Kidney tubule cell (primary cell): ENCODE measurements at places on chromosomes 6 and 20.

DNA sequence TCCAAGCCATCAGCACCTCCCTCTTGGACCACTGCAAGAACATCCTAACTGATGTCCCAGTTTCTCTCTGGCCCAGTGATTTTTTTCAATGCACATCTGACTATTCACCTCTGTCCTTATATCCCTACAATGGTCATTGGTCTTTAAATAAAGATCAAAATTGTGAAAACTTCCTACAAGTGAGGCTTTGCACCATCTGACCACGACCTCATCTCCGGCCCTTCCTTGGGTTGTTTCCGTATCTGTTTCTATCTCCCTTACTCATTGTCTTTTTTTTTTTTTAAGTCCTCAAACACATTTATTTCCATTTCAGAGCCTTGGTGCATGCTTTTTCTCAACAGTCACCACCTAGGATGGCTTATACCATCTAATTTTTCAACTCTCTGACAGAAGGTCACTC, 88.1 kb downstream of the IPCEF1 start:
- DNase-seq: no peak

GRCh38 chr6:10613077-10613476, 81.3 kb downstream of the C6orf52 start:
- no peak for DNase-seq

GRCh38 chr6:170454512-170455285, 98.4 kb downstream of the PSMB1 start:
- DNase-seq: no peak

GRCh38 chr6:115667478-115668026, 393.1 kb downstream of the FRK start:
- no peak for DNase-seq

GRCh38 chr6:35230950-35231349, 17.2 kb downstream of the SCUBE3 start:
- DNase-seq: no peak

GRCh38 chr6:37663019-37663810, 34.5 kb downstream of the MDGA1 start:
- peak; percentile 61 for DNase-seq

DNA sequence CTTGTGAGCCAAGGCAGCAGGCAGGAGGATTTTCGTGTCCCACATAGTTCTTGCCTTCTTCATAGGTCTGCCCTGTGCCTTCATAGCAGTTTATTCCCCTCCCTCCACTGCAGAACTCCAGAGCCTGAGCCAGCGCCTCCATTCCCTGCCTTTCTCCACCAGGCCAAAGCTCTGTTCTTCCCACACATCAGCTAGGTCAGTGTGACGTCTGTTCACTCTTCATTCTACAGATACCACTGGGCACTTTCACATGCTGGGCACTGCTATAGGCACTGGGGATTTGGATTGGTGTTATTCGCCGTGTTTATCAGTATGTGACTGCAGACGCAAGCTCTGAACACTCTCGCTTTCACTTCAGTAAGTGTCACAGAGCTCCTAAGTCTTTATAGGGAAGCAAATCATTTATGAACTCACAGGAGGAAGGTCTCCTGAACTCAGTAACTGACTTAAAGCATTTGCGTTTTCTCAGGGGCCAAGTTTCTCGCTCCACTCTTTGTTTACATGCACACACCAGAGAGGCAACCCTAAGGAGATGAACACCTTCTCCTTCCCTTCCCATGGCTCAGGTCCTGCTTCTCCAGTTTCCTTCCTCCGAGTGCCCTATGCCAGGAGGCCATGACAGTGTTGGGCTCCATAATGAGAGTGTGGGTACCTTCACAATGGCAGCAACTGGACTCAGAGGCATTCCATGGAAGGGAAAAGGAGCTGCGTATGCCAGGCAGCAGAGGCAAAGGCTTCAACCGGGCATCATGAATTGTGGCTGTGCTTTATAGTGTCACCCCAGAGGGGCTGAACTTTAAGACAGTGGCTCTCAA, 6.3 kb upstream of the APMAP start:
- DNase-seq: no peak

- no peak for DNase-seq
These were observed 70.6 kb downstream of the OLIG3 start for GRCh38 chr6:137423451-137424168.

DNA sequence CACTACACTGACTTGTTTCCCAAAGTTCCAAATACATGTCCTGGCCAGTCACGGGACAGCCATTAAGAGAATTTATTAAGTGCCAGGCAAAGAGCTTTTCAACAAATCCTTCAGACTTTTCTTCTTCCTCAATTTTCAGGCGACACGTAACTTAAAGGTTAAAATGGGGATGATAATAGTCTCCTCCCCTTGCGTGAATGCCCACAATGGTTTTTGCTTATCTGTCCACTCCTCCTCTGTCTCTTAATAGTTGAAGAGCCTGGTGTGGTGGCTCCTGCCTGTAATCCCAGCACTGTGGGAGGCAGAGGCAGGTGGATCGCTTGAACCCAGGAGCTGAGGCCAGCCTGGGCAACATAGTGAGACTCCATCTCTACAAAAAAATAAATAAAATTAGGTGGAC, 11.4 kb upstream of the PARD6B start:
- no peak for DNase-seq

DNA sequence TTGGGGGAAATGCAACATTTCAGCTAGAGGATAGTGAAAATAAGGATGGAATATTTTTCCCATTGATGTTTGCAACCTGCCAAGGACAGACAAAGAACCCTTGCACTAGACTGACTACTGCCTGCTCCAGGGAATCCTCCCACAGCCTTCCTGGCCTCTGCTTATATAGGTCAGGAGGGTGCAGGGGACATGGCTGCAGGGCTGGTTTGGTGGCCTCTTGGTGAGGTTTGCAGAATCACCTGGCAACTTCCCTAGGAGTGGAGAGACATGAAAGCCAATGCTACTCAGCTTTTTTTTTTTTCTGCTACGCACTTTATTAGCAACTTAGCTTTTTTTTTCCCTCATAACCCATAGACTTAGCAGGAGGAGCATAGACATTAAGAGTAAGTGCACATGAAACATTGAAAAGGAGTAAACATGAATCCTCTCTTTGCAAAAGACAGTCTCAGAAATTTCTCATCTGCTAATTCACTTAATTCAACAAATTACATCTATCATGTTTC, 39.8 kb upstream of the CDYL start:
- no peak for DNase-seq

- DNase-seq: peak; percentile 29
These were observed 95.4 kb upstream of the NKX2-2 start for GRCh38 chr20:21609221-21609620.

DNA sequence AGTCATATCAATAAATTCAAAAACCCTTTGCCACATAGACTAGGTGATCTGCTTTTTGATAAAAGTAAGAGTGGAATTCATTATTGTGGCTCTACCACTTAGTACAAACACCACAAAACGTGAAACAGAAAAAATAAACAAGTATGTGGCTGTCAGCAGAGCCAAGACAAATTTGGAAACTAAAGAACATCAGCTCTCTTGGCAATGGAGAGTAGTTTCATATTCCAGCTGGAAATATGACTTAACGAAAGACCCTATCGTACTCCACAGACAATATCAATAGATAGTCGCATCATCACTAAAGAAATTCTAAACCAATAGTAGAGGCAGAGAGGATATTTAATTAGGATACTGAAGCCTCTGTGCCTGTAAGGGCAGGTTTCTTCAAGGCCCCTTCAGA, 20.8 kb downstream of the TBX18 start:
- DNase-seq: no peak

- no peak for DNase-seq
These were observed 220.8 kb upstream of the HEY2 start for GRCh38 chr6:125528621-125529041.

- no peak for DNase-seq
These were observed 99.3 kb upstream of the ARMC2 start for GRCh38 chr6:108748959-108749358.

DNA sequence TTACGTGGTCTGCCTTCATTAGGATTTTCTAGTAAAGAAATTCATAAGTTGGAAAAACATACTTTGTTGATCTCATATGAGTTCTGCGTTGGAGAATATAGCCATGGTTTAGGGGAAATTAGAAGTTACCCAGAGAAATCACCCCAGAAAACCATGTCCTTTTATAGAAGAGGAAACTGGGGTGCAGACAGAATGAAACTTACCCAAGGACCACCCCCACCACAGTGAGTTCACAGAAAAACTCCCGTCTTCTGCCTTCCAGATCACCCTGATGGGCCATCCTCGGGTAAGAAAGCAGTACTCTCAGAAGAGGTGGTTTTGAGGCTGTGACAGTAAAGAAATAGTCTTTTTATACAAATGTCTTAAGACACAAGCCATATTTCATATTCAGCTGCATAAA, 25.1 kb upstream of the MAFB start:
- DNase-seq: no peak

- no peak for DNase-seq
These were observed 114.1 kb upstream of the RREB1 start for GRCh38 chr6:6993503-6994237.

DNA sequence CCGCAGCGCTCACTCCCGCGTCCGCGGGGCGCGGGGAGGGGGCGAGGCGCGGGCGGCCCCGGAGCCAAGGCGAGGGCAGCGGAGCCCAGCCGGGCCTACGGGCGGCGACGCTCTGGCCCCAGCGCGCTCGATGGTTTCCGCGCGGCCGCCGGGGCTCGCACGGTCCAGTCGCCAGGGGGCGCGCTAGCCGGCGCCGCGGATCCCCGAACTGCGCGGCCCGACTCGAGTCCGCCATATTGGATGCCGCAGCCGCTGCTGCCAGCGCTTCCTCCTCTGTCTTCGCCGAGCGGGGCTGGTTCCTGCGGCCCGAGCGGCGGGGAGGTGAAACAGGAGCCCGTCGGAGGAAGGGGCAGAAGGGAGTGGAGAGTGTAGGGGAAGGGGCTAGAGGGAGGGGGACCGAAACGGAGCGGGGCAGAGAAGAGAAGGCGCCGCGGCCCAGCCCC, at the start of gene SCAF8:
SCAF8 (plus strand) TSS at position 234 of the 443 bp plus-strand sequence. CDS start 485 bp downstream, outside the sequence.
- peak; percentile 85 for DNase-seq

GRCh38 chr20:18904624-18905023, 91.0 kb downstream of the SCP2D1 start:
- no peak for DNase-seq

- no peak for DNase-seq
These were observed 52.8 kb downstream of the MYB start for GRCh38 chr6:135233686-135234491.

DNA sequence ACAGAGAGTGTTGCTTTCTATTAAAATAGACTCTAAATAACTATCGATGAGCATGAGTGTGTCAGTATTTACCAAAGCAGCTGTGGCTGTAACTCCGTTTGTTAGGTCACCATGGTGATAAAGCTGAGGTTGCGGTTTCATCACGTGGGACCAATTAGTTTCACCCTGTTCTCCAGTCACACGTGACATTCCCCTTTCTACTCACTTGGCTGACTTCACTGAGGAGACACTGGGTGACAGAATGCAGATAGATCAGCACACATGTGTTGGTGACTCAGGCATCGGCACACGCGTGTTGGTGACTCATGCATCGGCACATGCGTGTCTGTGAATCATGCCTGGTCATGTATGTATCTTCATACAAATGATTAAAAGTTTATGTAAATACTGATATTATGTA, 285.4 kb downstream of the THBS2 start:
- peak; percentile 92 for DNase-seq

- DNase-seq: no peak
These were observed 92.3 kb downstream of the SEL1L2 start for GRCh38 chr20:13898012-13898612.

- DNase-seq: no peak
These were observed 78.2 kb downstream of the FBXO5 start for GRCh38 chr6:152904678-152905077.

- no peak for DNase-seq
These were observed 258.9 kb downstream of the CD109 start for GRCh38 chr6:73954881-73955280.

- no peak for DNase-seq
These were observed 194.0 kb downstream of the GMPR start for GRCh38 chr6:16432075-16433032.

DNA sequence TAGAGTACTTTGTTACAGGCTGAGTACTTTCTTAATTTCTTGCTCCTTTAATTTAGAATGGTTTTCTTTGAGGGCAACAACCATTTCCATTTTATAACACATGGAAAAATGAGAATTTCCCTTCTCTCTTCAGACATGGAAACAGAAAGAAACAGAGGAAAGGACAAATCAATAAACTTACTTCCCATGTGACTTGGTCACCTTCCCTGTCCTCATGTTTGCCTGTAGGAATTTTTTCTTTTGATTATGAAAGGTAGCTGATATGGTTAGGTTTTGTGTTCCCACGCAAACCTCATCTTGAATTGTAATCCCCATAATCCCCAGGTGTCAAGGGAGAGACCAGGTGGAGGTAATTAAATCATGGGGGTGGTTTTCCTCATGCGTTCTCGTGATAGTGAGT, 169.7 kb downstream of the PHF3 start:
- no peak for DNase-seq

- DNase-seq: no peak
These were observed 8.2 kb downstream of the ASXL1 start for GRCh38 chr20:32366380-32366779.

- peak; percentile 9 for DNase-seq
These were observed 320.1 kb downstream of the ESR1 start for GRCh38 chr6:152127432-152128165.

DNA sequence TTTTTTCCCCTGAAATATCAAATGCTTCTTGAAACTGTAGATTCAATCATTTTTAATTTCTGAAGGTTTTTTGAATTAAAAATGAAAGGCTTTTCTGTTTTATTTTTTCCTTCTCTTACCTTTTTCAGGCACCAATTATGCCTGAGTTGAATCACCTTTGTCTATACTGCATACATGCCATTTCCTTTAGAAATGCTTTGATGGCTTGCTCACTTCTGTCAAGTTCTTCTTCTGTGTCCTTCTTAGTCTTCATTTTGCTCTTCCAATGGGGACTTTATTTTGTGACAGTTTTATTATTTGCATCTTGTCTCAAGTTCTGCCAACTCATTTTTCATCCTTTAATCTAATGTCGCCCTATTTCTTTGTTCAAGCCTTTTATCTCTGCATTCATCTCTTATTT, 121.9 kb upstream of the PRL start:
- DNase-seq: no peak

DNA sequence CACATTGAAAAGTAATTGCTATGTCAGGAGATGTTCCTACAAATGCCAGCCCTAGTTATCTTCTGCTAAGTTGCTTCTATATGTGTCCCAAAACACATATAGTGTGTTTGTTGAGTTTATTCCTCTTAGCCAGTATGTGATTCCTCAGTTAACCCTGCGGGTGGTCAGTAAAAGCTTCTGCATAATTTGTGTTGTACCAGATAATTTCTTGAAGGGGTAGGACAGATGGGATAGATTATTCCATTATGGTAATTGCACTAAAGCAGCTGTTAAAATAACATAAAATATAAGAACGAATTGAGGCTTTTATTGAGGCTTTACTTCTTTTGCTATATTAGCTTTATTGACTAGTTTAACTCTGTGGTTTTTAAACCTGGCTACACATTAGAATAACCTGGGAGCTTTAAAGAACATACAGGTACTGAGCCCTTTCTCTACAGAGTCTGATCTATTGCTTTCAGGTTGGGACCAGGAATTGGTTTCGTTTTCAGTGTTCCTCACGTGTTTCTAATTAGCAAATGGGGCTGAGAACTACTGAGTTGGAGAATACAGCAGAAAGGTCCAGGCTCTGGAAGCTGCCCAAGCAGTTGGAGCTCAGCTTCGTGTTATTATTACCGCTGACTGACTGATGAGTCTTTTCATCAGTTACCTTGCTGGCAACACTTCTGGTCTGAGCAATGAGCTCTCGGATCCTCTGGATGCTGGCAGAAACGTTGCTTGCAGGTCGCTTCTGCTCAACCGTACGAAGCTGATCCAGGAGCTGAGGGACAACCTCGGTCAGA, 56.9 kb downstream of the FAM229B start:
- DNase-seq: no peak

GRCh38 chr6:132259070-132259469, 142.2 kb downstream of the MOXD1 start:
- peak; percentile 11 for DNase-seq

- peak; percentile 30 for DNase-seq
These were observed 920 bp downstream of the ZBTB12 start for GRCh38 chr6:31900917-31901414.
